Activated CD4-positive, CD25-positive, alpha-beta regulatory T cell (primary cell): ENCODE measurements at places on chromosomes 3 and 15.

- DNase-seq: no peak
Observed at GRCh38 chr3:120147072-120147871, 53.0 kb upstream of the GSK3B start.

- DNase-seq: no peak
Observed at GRCh38 chr3:194019398-194020165, 116.4 kb upstream of the HES1 start.

DNA sequence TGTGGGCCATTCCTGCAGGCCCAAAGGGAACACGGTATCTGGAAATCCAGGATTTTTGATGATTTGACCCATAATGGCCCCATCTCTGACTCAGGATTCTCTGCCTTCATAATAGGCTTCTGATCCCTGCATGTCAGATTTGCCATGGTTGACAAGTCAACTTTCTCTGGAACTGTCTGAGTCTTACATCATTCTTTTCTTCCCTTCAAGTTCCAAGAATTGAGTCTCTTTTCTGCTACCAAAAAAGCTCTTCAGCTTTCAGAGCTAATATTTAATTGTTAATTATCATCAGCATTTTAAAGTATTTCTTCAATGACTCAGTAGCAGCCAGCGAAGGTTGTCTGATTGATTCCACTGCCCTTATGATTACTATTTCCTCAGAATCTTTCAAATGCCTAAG is 244.4 kb upstream of the COL8A1 start:
- DNase-seq: no peak

- no peak for DNase-seq
Observed at GRCh38 chr15:46892621-46893160, 824.6 kb upstream of the SEMA6D start.

GRCh38 chr3:148062590-148062989 is 635.1 kb upstream of the AGTR1 start:
- no peak for DNase-seq

DNA sequence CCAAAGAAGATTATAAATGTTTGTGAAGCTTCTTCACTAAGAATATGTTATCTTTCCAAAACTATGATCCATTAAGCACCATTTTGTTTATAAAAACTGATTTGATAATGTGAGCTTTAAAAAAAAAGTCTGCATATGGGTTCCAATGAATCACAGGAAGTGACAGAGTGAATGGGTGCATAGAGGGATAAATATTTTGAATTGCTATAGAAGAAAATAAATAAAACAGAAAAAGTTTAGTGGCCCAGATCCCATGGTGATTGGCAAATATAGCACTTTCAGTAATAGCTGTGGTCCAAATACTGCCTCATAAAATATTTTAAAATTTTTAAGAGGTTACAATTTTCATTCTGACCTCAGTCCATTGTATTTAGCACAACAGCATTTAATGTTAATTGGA is 19.2 kb downstream of the CPA3 start:
- DNase-seq: no peak

- no peak for DNase-seq
Observed at GRCh38 chr3:185960522-185961288, 22.9 kb upstream of the TRA2B start.

DNA sequence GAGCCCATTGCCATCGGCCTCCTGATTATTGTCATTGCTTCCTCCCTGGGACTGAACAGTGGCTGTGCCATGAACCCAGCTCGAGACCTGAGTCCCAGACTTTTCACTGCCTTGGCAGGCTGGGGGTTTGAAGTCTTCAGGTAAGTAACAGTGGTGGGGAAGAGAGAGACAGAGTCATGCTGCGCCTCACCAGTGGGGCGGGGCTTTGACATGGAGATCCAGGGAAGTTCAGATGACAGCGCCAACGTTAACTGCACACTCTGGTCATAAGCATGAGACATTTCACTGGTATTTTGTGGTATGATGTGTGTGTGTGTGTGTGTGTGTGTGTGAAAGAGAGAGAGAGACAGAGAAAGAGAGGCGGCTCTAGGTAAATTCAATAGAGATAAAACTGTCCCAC is 41.0 kb downstream of the AQP9 start:
- DNase-seq: no peak

DNA sequence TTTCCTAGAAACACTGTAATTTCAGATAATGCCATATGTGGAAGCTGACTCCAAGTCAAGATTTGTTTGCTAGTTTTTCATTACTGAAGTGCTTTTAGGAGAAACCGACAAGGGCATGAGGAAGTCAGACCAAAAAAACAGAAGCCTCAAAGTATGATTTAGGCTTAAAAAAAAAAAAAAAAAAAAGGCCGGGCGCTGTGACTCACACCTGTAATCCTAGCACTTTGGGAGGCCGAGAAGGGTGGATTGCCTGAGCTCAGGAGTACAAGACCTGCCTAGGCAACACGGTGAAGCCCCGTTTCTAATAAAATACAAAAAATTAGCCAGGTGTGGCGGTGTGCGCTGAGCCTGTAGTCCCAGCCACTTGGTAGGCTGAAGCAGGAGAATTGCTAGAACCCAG is 11.6 kb downstream of the RPL15 start:
- DNase-seq: no peak

DNA sequence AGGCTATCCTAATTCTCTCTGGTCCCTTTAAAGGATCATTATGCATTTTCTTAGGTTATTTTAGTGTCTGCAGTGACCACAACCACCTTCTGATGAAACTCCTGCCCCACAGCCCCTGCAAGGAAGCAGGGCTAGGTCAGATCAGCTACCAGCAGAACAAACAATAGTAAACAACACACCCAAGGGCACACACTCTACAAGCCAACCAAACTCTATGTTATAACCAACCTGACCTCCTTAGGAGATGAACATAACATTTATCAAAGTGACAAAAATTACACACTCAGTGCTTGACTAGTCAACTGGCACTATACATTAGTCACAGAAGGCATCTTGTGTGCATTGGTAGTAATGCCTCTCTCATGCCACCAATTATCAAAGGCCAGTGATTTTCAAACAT is 17.3 kb downstream of the DENND6A start:
- DNase-seq: no peak

GRCh38 chr3:112089956-112090886 is 4.0 kb downstream of the C3orf52 start:
- DNase-seq: no peak

DNA sequence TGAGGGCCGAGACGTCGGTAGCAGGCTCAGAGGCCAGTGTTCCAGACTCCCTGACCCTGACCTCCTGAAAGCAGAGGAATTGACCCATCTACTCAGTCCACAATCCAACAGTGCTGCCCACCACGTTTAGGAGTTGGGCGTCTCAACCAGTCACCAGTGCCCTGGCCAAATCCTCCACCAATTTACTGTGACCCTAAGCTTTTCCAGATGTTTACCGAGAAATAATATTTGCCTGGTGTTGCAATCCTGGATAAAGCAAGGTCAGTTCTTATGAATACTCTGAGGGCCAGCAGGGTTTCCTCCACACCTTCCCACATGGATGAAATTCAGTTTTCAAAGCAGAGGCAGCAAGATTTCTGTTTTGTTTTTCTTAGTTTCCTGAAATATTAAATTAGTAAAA is 7.5 kb upstream of the APOD start:
- DNase-seq: no peak

- DNase-seq: no peak
Observed at GRCh38 chr15:79829950-79830349, 66.9 kb downstream of the MTHFS start.

GRCh38 chr3:5317557-5317956 is 130.1 kb downstream of the EDEM1 start:
- DNase-seq: no peak

DNA sequence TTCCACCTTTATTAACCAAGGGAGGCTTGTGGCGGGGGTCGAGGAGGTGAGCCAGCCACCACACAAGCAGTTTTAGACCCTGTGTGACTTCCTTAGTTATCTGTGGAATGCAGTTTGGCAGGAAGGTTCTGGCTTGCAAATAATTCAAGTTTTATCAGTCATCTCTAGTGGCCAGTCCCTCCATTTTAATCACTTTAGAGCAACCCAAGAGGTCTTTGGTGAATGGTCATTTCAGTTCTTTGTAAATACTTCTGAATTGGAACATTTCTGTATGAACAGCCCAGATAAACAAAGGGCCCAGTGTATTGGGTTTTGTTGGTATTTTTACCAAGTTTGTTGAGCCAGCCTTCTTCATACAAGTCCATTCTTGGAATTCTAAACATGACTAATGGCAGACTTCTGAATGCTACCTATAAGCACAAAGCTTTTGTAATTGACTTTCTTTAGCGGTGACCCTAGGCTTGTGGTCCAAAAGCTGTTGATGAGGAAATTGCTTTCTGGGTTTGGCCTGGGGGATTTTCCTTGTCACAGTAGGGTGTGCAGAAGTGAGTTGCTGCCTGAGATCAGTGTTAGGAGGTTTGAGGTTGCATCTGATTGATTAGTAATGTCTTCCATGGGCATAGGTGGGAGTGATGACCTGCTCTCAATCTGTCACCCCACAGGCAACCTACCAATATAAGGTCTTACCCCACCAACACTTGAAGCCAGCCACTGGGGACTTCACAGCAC is 193.3 kb upstream of the TOPAZ1 start:
- no peak for DNase-seq

DNA sequence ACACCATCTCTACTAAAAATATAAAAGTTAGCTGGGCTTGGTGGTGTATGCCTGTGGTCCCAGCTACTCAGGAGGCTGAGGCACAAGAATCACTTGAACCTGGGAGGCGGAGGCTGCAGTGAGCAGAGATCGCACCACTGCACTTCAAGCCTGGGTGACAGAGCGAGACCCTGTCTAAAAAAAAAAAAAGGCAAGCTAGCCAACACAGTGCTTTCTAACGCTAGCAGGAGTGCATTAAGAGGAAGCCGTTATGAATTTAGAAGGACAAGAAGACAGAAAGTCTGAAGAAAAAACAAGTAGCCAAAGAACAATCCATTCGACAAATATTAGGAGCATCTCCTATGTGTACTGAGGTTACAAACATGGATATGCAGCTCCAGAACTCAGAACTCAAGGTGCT is 28.6 kb downstream of the BHLHE40 start:
- DNase-seq: no peak

DNA sequence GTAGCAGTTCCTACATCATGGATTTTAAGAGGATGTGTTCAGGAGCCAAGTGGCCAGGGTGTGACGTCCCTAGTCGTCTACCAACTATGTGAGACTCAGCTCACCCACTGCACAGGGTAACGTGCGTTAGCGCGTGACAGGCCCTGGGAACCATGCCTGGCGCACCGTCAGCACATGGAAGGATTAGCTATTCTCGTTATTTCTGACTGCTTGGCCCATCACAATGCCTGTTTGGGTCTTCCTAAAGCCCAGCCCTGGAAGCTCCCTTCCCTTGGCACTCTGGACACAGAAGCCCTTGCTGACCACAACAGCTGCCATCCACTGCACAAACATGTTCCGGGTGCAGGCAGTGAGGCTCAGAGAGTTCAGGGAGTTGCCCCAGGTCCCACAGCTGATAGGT is 91.0 kb upstream of the RPL32 start:
- no peak for DNase-seq

- no peak for DNase-seq
Observed at GRCh38 chr15:41018534-41018933, 65.3 kb downstream of the CHAC1 start.

- DNase-seq: no peak
Observed at GRCh38 chr3:97830638-97831037, 8.8 kb downstream of the CRYBG3 start.

DNA sequence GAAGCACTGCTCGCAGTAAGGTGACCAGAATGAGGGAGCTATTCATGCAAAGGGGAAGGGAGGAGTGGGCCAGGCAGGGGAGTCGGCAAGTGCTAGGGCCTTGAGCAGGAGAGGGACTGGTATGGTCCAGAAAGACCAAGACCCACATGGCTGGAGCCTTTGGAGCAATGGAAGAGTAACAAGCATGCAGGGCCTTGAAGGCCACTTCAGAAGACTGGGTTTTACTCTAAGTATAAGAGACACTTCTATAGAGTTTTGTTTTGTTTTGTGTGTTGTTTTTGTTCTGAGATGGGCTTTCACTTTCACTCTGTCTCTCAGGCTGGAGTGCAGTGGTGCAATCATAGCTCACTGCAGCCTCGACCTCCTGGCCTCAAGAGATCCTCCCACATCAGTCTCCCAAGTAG is 42.0 kb downstream of the BFSP2 start:
- DNase-seq: no peak

DNA sequence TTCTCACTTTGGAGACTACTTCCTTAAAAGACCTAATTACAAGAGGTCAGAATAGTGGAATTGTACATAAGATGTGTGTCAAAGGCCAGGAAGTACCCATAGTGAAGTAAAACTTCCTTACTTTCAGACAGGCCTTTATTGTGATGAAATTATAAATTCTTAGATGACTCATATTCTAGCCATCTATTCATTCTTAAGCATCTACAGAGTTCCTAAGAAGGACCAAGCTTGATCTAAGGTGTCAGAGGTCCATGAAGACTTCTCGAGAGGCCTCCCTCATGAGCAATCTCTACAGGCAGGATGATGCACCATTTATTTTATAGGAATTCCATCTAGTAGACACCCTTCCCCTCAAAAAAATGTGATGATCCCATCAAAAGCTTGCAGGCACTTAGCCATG is 493.3 kb downstream of the MAGI1 start:
- no peak for DNase-seq

DNA sequence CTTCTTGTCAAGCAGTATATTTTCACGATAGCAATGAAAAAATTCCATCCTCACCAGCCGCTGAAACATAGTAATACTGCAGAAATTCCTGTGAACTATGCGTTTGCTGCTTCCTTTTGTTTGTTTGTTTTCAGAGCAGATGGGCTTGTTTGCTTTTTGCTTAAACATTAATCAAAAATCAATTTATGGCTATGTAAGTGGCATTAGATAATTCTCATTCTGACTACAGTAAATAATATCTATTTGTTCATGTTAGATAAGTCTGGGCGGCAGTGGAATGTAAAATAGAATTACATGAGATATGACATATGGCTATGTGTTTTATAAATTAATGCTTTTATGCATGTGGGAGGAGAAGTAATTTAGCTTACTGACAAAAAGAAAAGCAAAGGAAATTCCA is 163.7 kb downstream of the PGPEP1L start:
- DNase-seq: no peak

DNA sequence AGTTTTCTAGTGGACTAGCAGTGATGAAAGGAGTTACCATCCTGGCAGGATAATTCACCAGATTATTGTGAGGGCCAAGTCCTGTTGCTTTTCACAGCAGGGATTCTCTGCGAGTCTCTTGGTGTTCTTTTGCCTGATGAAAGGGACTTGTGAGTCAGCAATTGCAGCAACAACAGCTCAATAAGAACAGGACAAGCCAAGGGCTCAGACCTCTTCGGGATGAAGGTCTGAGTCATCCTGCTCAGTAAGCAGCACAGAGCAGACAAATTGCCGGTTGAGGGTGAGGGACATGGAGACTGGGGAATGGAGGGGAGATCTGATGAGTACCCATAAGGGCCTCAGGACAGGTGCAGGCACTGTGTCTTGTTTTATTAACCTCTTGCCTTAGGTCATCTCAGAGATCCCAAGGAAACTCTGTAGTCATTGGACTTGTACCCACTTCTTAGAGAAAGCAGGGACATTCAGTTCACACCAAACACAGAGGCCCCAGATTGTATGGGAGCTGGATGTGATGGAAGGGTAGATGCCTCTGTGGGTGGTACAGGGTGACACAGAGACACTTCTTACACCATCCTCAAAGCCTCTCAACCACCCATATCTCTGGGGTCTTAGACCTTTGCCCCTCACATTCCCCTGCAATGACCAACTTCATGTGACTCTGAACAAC is 173.8 kb upstream of the TLE3 start:
- DNase-seq: no peak
